ENCODE measurements at places on chromosomes 12 and 14.

GRCh38 chr14:42323426-42323825 lies 716.8 kb downstream of the LRFN5 start:
- DNase-seq, result no peak

- DNase-seq, result no peak
These were observed 52.9 kb downstream of the ATL1 start for GRCh38 chr14:50612806-50613205.

- DNase-seq, result no peak
These were observed 280.0 kb upstream of the RTL1 start for GRCh38 chr14:101183376-101184103.

GRCh38 chr14:99539491-99539890 lies 58.3 kb downstream of the CCNK start:
- no peak for DNase-seq

DNA sequence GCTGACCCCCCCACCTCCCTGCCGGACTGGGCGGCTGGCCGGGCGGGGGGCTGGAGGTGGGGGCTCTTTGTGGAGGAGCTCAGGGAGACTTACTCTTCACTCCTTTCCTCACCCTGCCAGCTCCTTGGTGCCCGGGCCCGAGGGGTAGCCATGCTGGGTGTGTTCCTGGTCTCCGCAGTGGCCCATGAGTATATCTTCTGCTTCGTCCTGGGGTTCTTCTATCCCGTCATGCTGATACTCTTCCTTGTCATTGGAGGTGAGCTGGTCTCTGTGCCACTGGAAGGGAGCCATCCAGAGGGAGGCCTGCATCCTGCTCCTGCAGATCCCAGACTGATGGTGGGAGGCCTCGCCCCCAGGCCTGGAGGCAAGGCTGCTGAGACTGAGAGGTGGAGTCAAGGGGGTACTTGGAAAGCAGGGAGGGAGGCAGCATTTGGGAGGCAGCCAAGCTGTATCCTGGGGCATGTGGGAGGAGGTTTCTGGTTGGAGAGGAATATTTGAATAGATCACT lies 19.7 kb downstream of the SOAT2 start:
- DNase-seq, result no peak

GRCh38 chr12:29291226-29291625 lies 89.7 kb downstream of the ERGIC2 start:
- no peak for DNase-seq

GRCh38 chr12:26554332-26554731 lies 278.7 kb downstream of the ITPR2 start:
- no peak for DNase-seq

GRCh38 chr14:39555749-39556148 lies 123.5 kb upstream of the FBXO33 start:
- no peak for DNase-seq

DNA sequence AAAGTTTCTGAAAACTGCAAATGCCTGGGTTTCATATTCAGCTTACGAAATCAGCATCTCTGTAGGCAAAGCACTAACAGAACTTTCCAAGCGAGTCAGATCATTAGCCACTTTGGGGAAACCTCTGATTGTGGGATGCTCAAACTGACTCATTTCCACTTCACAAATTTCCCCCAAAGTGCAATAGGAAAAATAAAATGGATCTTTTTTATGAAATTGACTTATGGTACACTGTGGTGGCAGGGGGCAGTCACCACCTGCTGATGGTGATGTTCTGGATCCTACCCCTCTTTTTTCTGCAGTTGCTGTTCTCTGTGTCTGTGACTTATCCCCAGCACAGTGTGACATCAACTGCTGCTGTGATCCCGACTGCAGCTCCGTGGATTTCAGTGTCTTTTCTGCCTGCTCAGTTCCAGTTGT lies 5.6 kb downstream of the TCTN1 start:
- DNase-seq, result no peak

DNA sequence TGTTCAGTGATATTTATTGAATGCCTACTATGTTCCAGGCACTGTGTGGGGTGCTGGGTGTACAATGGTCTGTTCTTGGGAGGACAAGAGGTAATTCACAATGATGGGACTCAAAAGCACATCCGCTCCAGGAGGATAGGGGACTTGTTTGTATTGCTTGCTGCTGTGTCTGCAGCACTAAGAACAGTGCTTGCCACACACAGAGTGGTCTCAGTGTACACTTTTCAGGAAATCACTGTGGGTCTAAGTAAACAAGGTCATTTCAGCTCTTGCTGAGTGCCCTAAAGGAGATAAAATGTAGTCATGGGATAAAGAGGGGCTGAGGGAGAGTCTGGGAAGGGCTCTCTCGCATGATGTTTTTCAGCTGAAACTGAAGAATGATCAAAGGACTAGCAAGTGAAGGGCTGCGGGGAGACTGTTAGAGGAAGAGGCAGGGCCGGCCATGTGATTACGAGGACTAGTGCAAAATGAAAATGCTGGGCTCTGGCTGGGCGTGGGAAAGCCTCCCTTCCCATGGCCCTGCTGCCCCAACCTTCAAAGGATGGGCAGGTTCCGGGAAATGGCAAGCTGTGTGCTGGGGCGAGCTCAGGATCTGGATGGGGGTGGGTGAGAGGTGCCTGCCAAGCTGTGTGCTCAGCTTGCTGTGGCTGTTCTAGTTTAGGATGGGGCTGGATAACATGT lies 39.1 kb downstream of the ADCK1 start:
- DNase-seq, result no peak

GRCh38 chr12:29893002-29893401 lies 109.3 kb upstream of the TMTC1 start:
- no peak for DNase-seq

DNA sequence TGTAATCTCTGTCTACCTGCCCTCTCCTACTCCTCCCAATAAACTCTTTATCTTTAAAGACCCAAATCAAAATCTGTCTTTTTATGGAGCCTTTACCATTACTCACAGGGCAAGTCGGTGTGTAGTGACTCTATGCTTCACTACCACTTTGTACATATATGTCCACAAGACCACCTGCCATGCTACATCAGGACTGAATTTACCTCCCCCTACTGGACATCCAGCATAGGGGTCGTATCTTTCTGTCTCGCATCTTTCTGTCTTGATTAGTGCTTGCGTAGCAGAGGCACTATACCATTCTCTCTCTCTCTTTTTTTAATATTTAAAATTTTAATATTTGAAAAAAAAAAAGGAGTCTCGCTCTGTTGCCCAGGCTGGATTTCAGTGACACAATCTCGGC lies 587.5 kb downstream of the SOX5 start:
- no peak for DNase-seq

DNA sequence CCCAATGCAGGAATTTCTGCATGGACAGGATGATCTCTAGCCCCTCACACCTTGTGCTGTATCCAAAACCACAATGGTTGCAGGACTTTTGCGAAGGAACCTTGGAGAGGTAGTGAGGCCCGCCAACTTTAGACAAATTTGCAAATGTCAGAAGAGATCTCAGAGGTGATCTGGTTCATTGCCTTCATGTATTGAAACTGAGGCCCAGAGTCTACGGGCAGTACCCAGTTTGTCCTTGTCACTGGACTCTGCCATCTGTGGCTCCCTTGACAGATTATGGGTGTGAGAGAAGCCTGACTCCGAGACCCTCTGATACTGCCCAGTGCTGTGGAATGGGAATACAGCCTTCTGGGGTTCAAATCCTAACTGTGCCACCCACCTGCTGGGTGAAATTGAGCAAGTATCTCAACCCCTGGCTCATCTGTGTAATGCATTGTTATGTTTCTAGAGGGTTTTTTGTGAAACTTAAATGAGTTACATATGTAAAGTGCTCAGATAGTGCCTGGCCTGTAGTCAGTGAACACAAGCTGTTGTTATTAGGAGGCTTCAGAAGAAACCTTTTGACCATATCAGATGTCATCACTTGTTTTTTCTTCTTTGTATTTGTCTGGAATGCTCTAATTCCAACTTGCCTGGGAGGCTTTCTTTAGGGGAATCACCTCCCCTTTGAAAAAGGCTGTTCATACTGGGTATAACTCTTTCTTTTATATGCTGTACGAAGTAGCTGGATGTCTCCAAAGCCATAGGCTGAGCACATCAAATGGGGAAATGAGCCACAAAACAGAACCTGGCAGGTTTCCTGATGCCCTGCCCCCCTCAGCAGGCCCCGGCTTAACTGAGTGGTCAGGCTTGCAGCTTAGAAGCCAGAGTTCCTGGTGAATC lies 71.4 kb upstream of the SRSF5 start:
- DNase-seq, result no peak

DNA sequence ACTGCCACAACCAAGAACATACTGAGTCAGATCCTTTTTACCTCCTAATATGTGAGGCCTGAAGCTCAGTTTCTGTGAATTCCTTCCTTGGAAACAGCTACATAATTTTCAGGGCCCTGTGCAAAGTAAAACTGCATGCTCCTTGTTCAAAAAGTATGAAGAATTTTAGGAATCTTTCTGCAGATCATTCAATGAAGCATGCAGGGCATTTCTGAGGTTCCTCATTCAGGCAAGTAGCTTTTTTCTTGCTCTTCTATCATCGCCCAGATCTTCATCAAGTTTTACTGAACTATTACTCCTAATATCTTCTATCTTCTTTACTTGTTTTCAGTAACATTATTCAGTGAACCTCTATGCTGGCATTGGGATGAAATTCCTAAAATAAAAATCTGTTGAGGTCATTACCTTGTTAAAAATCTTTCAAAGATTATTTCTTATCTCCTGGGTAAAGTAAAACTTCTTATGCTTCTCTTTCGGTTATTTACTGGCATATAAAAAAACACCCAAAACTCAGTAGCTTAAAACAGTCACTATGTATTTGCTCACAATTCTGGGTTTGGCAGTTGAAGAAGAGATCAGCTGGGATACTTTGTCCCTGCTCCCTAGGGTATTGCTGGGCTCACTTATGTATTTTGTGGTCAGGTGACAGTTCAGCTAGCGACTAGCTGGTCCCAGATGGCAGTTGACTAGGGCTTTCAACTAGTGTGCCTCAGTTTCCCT lies 42.6 kb upstream of the KRR1 start:
- DNase-seq, result no peak

DNA sequence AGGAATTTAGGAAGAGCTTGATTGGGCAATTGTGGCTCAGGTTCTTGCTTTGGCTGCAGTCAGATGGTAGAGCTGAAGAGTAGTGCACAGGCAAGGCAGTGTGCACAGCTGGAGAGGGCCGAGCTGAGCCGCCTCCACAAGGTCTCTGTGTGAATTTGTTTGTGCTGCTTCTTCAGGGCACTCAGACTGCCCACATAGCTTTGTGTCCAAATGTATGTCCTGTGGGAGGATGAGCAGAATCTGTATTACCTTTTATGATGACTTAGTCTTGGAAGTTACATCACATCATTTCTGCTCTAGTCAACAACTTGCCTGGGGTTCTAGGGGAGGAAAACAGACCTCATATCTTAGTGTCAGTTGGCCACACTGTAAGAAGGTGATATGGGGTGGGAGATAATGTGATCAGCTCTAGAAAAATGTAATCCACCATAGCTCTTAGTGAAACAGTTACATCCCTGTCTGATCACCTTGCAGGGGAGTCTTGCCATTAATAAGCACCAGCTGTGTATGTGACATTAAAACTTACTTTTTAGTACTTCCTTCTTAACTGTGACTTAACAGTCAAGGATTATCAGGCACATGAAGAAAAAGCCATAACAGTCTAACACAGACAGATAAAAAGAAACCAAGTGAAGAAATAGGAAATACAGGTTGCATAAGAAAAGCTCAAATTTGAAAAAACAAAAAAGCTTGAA lies 53.4 kb downstream of the RCOR1 start:
- no peak for DNase-seq

GRCh38 chr12:104788840-104789271 lies 169.2 kb downstream of the SLC41A2 start:
- DNase-seq, result no peak

GRCh38 chr12:48247181-48247966 lies 44.3 kb upstream of the OR10AD1 start:
- no peak for DNase-seq

- DNase-seq, result no peak
These were observed 333.0 kb downstream of the CCER1 start for GRCh38 chr12:90621927-90622326.

DNA sequence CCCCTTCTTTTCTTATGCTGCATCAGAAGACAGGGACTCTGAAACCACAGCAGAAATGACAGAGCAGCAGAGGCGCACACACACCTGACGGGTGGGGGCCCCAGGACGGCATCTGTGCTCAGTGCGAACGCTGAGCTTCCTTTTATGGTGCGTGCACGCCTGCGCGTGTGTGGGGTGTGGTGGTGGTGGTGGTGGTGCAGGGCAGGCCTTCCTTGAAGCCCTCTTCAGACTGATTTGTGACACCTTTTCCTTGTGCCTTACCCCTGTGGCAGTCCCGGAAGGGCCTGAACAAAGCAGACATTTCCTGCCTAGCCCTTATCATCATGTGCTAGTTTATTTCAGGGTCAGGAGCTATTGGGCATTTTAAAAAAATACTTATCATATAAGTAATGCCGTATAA lies 75.7 kb downstream of the TSPAN9 start:
- DNase-seq, result no peak

DNA sequence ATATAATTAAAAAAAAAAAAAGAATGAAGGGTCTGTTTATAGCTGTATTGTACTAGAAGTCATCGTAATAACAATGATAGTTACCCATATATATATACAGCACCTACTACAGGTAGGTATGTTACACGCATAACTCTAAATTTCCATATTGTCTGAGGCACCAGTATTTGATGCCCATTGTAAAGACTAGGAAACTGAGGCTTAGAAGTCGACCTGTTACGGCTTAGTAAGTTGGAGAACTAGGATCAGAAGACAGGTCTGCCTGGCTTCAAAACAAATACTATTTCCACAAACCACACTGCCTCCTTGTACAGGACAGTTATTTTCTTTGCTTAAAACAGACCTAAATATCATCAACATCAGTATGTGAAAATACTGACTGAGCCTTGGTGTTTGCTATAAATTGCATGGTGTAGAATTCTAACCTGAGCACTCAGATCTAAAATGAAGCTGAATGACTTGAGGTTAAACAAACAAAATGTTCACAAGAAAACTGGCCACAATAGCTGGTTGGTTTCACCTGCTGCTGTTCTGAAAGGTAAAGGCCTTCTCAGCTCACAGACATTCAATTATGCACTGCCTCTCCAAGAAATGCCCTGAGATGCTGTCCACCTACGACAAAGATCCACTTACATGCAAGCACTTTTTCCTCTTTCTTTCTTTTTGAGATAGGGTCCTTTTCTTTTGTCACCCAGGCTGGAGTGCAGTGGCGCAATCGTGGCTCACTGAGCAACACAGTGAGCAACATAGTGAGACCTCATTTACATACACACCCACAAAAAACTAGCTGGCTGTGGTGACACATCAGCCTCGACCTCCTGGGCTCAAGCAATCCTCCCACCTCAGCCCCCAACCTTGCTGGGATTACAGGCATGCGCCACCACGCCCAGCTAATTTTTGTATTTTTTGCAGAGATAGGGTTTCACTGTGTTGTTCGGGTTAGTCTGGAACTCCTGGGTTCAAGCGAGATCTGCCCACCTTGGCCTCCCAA lies 35.7 kb downstream of the SSH1 start:
- DNase-seq, result no peak
